ENCODE measurements at places on chromosomes 11 and 22.

DNA sequence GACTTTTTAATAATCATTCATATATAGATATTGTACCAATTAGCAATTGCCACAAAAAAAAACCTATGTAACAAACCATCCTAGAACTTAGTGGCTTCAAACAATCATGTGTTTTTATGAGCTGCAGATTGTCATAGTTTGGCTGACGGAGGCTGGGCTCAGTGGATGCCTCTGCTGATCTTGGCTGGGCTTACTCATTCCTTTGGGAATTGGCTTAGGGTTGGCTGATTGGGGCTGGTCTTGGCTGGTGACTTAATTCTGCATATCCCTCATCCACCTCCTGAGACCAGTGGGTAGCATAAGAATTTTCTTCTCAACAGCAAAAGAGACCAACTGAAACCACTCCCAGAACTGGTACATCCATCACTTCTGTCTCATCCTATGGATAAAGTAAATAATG lies 57.9 kb upstream of the PHF21B start:
- no peak for DNase-seq

- DNase-seq = peak; percentile 74
Observed at GRCh38 chr22:43273902-43274484, 69.2 kb downstream of the SCUBE1 start.

DNA sequence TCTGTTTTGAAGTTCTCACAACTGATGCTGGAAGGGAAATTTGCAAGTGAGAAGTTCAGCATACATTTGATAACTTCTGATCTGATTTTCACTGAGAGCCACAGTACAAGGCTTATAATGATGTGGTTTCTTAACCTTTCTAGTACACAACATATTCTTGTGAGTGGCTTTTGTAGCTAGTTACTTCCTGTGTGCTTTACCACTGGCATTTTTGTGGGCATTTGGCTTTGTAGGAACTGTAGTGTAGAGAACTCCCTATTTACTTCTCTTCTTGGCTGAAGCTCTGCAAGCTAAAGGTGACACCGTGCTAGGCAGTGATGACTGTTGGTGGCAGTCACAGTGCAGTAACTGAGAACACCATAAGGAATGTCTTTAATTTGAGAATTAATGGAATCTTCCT lies 14.9 kb downstream of the USP47 start:
- no peak for DNase-seq

DNA sequence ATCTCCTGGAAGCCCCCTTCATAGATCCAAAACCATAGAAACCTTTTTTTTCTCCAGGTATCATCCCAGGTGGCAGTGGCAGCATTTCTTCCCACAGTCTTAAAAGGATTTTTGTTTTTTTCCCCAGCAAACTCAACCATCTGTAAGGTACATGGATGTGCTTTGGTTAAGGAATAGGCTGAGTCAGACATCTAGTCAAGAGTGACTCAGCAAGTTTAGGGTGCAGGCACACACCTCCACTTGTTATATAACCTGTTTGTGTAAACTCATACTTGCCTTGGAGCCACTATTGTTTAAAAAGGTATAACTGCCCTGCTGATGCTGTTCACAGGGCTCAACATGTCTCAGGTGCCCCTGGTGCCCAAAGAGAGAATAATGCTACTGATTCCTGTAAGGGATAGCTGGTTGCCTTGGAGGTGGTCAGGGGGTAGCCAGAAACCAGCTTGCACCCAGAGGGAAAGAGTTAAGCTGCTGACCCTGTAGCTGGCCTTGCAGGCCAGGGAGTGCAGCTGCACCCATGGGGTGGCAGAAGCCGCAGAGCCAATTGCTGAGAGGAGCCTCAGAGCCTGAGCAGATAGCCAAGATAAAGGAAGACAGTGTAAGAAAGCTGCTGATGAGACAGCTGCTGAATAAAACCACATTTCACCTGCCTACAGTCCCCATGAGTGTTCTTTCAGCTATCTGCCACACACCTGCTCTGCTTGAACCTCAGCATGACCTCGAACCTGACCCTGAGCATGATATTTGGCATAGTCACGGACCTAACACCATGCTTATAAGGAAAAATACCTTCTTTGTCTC lies 1726.1 kb upstream of the RAG2 start:
- DNase-seq = peak; percentile 16

DNA sequence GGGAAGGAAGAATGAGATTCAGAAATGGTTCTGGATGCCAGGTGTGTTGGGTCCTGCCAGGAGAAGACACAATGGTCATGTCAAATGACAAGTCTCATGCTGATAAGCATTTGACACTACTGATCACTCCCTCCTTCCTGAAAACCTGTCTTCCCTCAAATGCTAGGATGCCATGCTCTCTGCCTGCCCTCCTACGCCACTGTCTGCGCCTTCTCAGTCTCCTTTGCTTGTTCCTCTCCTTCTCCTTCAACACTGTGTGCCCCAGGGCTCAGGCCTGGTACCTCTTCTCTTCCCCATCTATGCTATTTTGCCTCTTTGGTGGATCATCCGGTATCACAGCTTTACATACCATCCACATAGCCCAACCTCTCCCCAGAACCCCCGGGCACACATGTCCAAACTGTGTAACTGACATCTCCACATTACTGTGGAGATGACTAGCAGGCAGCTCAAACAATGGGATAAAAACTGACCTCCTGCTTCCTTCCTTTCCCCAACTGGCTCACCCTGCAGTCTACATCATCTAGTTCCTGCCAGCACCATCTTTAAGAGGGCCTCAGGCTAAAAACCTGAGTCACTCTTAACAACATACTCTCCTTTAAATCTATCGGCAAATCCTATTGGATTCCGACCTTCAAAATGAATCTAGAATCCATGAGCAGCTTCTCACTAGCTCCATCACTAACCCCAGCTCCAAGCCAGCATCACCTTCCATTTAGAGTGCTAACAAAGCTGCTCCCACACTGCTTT lies 8.2 kb downstream of the AP1B1 start:
- DNase-seq = no peak

DNA sequence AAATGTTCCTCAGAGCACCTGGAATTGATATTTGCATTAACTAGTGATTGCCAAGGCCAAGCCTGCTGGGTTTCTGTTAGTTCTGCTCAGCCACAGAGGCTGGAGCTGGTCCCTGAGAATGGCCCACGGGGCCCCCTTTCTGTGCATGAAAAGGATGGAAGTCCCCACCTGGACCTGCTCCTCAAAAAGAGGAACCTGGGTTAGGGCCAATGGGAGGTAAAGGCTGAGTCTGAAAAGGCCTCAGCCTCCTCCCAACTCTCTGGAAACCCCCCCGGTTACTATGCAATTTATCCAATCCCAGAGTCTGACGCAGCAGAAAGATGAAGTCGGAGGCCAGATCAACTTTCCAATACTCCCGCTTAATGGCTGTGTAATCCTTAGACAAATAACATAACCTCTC lies 6.8 kb upstream of the CREB3L1 start:
- no peak for DNase-seq

All from SK-N-DZ (cell line).